ENCODE measurements at places on chromosomes 2 and 18.

DNA sequence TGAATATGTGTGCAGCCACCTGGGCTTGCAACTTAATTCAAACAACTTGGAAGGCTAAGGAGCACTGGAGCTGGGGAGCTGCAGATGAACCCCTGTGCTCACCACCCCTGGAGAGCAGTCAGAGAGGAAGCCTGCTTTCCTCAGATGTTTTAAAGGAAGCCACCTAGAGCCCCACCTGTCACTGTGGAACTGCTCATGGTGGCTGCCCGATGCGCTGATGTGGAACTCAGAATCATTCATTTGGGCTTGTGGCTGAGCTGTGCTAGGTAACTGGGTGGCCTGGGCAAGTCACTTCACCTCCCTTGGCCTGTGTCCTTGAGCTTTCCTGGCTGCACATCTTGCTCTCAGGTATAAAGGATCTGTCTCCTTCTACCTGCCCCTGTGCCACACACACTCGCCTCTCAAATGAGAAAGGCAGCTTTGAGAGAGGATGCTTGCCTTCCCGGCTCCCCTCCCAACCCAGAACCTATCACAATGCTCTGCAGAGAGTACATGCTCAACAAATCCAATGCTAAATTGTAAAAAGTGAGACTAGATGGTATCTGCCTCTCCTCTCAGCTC, 41.3 kb downstream of the BCL11A start:
- DNase-seq, result no peak

DNA sequence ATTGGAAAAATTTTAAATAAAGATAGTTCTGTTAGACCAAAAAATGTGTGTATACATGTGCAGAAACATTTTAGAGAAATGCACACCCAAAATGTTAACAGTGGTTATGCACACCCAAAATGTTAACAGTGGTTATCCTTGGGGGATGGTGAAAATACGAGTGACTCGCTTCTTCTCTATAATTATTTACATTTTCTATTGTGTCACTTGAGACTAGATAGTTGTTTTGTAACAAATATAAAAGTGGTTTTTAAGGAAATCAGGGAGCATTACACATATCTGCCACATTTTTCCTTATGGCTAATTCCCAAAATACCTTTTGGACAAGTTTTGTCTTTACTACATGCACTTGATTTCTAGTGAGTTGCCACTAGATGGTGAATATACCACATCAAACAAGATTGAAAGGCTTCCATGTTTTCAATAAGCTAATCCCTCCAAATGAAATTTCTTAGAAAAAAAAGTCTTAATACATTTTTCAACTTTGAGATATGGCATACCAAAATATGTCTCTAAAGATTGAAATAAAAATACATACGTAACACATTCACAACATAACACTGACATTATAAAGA, 9.0 kb upstream of the HIBCH start:
- DNase-seq, result no peak

GRCh38 chr18:49907346-49907929, 94.1 kb upstream of the ACAA2 start:
- no peak for DNase-seq

- DNase-seq, result no peak
These were observed 248.9 kb downstream of the MYCN start for GRCh38 chr2:16189029-16189835.

DNA sequence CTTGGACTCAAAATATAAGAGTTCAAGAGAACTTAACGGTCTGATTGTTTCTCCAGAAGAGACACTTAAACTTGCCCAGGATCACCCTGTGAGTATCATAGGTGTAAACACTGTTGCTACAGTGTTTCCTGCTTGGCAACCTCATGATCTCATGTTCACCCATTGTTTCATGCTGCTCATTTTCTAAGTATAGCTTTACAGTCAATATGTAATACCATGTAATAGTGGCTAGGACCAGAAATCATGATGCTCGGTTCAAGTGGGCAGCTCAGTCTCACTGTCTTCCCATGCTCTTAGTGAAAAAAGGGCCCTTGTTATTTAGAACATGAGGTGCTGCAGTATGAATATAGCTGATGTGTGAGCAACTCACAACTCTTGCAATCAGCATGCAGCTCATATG, 157.5 kb downstream of the CERS6 start:
- DNase-seq, result no peak

- DNase-seq, result peak; percentile 41
These were observed 176.2 kb downstream of the LDLRAD4 start for GRCh38 chr18:13394801-13395200.

- no peak for DNase-seq
These were observed 4.9 kb downstream of the PXDN start for GRCh38 chr2:1739322-1739957.

DNA sequence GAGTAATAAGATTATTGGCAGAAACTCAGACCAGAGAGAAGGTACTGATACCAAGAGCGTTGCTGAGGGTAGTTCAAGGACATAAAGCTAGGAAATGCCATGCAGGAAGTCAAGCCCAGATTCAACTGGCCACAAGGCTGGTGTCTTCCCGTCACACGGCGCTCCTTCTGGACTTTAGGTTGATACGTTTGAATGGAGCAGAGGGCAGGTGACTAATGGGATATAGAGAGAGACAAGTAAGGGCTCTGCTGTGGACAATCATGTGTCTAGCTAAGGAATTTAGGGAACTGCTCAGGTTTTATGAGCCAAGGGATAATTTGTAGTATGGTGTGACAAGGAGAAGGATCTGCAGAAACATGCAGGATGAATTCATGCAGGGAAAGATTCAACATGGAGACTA, 83.9 kb upstream of the MC2R start:
- DNase-seq, result no peak

DNA sequence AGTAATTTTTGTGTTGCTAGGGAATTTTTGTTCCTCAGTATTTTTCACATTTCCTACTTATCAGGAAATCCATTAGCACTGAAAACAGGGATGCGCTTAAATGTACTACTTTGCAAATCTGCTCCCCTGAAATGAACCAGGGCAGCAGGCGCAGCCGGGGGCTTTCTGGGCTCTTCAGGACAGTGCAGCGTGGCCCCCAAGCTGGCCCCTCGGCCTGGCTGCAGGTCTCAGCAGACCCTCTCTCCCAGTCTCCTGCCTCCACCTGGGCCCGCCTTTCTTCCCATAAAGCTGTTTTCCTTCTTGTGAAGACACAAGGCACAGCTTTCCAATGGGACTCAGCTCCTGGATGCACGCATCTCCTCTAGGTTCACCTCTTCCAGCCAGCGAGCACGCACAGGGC, 35.3 kb downstream of the EIPR1 start:
- no peak for DNase-seq

- no peak for DNase-seq
These were observed 88.5 kb downstream of the DYNAP start for GRCh38 chr18:54679318-54680149.

- no peak for DNase-seq
These were observed 55.9 kb upstream of the HPCAL1 start for GRCh38 chr2:10246831-10247230.

GRCh38 chr2:212843409-212844199, 305.0 kb upstream of the ERBB4 start:
- no peak for DNase-seq

GRCh38 chr2:207530160-207531031, 634 bp downstream of the CREB1 start:
- peak; percentile 57 for DNase-seq

- DNase-seq, result no peak
These were observed 83.8 kb upstream of the FAM237A start for GRCh38 chr2:206558492-206558891.

DNA sequence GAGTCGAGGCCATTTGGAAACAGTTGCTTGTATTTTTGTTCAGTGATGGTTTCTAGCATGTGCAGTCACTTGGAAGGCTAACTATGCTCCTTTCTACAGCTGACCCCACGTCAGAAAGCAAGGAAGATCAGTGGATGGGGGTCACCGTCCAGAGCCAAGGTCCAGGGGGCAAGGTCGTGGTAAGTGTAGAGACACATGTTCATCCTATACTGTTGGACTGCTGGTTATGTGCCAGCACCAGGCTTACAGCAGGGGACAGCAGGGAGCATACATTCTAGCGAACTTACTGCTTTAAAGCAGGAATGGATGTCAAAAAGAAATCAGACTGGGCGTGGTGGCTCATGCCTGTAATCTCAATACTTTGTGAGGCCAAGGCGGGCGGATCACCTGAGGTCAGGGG, 40.0 kb downstream of the ITGA6 start:
- DNase-seq, result no peak

- DNase-seq, result no peak
These were observed 479.7 kb downstream of the PARD3B start for GRCh38 chr2:205024822-205025518.

- no peak for DNase-seq
These were observed 365.0 kb upstream of the TFPI start for GRCh38 chr2:187918996-187919821.

DNA sequence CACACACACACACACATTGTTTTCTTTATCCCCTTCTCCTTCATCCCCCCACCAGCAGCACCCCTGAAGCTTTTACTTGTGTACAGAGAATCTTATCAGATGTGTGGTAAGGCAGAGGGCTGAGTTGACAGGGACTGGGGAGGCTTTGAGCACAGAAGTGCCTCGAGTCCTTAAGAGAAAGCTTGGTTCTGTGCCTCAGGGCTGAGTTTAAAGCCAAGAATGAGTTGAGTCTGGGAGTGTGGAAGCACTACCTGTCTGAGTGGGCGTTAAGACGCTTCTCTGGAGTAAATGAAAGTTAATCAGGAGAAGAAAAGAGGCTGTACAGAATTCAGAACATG, 2.7 kb downstream of the ID2 start:
- no peak for DNase-seq

DNA sequence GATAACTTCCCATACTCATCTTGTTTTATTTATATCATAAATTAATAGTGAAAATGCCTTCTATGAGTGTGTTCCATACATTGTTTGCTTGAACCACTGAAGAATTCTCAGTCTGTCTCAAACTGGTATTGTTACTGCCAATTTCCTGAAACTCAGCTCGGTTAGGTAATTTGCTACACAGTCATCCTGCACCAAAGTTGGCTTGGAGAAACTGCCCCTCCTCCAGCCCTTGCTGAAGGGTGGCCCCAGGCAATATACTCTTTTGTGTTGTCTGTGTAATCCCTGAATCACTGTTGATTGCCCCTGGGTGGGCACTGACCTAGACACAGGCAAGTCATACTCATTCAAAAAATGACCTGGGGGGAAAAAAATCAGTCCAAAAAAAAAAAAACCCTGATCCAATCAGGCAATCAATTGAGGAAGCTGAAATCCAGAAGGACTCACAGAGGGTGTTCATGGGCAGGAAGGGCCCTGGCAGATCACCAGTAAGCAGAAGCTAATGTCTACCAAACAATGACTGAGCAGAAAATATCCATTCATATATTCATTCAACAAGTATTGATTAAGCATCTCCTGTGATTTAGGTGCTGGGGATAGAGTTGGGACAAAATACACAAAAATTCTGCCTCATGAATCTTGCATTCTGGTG, 3.8 kb upstream of the SESTD1 start:
- DNase-seq, result no peak

DNA sequence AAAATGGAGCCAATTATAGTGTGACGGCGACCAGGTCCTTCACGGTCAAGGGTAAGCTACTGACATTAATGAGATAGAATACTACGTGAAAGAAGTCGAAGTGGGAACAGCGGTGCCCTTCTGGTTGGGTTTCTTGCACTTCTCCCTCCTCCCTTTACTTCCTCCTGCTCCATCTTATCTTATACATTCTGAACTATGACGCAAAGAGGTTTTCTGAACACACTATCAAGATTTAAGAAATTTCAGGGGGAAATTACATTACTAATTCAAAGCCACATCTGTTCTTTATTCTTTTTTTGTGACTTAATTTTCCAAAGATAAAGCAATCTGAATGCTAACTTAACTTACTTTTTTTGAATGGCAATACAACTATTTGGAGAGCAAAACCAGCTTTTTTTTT, 14.8 kb upstream of the IL18R1 start:
- no peak for DNase-seq

DNA sequence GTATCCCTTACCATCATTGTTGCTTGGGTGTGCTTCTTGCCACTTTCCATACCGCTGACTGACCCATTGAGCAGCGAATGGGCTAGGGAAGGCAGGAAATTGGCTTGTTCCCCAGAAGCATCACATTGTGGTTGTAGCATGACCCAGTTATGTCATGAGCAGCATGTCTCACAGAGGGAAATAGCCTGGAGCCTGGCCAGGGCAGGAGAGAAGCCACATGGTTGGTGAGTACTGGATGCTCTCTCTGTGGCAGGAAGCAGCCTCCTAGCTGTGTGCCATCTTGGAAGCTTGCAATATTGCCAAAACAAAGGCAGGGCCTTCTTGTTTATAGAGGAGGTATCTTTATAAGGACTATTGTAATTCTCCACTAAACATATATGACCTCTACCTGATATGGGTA, 482.6 kb downstream of the PIK3C3 start:
- DNase-seq, result no peak

DNA sequence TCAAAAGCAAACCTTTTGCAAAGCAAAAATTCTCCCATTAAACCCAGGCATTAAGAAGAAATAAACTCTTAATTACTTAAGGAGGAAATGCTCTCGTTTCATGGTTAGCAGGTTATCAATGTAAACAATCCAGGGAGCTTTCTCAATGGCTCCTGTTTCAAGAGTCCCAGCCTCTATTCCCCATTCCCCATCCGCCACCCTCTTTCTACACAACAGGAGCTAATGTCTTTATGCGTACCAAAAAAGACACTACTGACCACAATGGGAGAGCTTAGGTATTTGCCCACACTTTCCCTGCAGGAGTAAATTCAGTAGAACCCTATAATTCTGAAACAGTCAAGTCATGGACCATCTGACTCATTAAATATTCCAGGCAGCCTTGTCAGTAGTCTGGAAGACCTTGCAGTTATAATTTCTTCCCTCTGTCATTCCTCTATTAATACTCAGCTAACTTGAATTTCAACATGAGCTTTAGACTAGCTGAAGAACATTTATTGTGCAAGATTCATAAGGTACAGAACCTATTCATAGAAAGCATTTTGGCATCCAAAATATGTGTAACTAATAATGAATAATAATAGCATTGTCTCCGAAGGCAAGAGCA, 48.6 kb downstream of the SLC8A1 start:
- DNase-seq, result no peak

DNA sequence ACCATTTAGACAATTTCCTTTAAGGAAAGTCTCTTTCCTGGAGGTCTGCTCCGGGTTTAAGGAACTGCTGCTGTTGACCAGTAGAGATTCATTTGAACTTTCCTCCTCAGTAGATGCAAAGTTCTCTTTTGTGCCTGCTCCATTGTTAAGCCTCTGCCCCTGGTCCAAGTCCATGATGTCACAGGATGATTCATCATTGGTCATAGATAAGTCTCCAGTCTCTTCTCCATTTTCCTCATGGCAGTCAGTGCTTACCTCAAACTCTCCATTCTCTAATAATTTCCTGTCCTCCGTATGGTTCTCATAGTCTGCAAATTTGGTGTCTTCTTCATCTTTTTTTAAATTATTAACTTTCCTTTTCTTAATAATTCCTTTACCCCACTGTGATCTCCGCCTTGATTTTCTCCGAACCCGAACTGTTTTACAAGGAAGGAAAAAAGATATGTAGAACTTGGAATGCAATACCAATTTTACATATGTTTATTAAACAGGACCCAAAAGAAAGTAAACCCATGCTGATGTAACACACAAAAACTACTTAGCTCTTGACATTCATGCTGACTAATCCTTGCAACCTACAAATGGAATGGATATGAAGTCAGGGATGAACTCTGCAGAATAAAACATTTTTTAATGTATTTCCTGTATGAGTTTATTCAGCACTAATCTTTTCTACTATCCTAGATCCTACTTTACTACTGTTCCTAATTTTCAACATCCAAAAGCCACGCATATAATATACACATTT, 169.1 kb downstream of the ATAD2B start:
- no peak for DNase-seq

Measured in ecto neural progenitor cell (in vitro differentiated cells).